ENCODE measurements at places on chromosomes 6 and 20.

GRCh38 chr20:9919271-9920014, 80.6 kb upstream of the PAK5 start:
- peak; percentile 42 for DNase-seq

DNA sequence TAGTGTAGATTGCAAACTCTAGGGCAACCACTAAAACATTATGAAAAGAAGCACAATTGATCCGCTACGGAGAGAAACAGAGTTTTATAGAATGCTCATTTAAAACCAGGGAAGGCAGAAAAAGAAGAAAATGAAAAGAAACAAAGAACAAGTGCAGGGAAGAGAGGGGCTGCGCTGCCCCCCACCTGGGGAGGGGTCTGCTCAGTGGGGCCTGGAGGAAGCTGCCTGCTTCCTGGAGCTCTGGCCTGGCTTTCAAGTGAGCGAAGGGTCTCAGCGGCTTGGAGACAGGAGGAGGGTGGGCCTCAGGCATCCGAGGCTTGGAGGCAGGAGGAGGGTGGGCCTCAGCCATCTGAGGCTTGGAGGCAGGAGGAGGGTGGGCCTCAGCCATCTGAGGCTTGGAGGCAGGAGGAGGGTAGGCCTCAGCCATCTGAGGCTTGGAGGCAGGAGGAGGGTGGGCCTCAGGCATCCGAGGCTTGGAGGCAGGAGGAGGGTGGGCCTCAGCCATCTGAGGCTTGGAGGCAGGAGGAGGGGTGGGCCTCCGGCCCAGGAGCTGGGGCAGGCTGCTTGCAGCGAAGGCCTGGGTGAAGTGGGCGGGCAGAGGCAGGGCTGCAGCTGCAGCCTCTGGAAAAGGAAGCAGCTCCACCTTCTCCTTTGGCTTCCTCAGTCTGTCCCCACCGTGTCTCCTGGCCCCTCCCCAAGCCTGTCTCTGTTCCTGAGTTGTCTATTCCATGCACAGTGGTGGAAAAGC, 406.3 kb downstream of the TAF4 start:
- no peak for DNase-seq

DNA sequence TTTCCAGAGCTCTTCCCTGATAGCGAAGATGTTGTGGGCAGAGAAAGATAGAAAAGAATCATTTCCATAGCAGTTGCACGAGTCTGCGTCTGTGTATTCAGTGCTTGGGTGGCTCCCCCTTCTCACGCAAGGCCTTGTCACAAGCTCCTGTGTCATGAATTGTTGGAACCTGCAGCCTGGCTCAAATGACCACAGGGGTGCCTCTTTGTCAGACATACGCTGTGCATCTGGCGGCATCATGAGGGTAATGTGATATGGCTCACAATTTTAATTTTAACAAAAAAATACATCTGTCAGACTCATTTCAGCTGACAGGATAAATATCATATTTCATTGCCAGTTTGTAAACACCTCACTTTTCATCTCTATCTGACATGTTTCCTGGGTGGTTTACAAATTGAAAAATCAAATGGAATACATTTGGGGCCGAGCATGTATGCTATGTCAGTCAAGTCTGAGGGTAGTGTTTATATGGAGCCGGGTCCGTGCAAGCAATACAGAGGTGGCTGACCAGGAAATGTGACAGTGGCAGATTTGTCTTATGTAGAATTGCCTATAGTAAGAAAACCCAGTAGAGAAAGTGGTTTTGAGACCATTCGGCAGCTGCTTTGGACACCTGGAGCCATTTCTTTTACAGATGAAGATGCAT, 90.9 kb downstream of the CAP2 start:
- no peak for DNase-seq

DNA sequence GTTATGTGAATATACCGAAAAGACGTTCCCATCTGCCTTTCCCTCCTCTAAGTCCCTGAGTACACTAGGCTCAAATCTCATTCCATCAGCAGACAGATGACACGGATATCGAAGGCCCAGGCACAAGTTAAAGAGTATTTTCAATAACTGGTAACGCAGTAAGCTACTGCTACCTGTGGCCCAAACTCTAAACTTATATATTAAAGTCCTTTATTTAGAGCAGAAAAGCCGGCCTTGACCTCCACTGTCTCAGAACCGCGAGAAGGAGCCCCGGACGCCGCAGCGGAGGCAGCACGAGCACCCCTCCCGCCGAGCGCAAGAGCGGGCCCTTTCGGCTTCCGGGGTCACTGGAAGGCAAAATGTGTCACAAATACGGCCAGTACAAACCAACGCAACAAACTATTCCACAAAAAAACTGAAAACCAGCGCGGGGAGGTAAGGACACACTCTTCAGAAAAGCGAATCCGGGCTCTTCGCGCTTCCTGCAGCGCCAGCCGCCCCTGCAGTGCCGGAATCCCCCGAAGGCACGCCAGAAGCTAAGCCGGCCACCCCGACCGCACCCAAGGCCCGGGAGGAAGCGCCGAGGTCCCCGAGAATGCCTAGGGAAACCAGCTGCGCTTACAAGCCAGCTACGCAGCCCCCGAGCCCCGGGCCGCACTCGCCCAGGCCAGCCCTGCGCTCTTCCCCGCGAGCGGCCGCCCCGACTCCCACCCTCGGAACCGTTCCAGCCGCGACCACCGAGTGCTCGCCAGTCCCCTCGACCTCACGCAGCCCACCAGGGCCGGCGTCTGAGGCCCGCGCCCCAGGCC, 681 bp downstream of the DIDO1 start:
- DNase-seq = no peak

DNA sequence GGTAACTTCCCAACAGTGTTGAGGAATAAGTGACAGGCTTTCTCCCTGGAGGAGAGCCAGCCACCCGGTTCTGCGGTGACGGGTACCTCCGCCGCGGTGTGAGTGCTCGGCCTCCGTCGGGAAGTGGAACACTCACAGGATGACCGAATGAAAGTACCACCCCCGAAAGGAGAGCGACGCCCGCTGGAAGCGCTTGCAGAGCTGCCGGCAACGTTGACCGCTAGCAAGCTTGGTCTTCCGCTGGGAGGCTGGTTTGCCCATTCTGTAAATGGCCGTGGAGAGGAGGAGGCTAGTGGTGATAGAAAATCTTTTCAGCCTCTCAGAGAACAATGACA, 614 bp upstream of the TMEM242 start:
- DNase-seq = no peak

DNA sequence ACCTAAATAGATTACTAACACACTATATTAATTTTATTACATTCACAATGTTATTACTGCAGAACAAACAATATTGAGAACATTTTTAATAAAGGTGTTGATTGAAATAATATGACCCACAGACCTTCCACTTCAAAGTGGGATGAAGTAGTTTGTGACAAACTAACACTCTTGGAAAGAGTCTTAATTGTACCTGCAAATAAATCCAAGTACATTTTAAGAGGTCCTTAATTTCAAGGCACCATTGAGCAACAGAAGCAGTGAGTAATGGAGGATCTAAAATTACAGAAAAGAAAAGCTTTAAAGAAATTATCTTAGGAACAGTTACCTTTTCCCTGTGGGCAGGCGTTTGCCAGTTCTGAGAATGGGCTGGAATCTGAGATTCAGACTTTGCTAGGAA, 140.2 kb downstream of the MMUT start:
- no peak for DNase-seq
